Cardiac fibroblast (primary cell): ENCODE measurements at places on chromosomes 6 and 20.

DNA sequence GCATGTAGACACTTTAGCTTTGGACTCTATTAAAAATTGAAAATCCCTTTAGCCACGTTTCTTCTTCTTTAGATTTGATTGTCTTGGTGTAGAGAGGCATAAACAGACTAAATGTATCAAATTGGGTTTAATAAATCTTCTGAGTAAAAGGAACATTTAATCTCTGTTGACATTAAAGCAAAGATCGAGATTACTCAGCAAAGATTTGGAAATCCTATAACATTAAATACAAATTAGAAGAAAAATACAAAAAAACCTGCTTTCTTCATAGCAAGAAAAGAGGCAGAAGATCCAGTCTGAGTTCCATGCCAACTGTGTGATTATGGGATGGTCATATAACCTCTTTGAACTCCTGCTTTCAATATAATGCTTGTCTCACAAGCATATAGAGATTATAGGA, 172.3 kb downstream of the GJA1 start:
- DNase-seq, result no peak

DNA sequence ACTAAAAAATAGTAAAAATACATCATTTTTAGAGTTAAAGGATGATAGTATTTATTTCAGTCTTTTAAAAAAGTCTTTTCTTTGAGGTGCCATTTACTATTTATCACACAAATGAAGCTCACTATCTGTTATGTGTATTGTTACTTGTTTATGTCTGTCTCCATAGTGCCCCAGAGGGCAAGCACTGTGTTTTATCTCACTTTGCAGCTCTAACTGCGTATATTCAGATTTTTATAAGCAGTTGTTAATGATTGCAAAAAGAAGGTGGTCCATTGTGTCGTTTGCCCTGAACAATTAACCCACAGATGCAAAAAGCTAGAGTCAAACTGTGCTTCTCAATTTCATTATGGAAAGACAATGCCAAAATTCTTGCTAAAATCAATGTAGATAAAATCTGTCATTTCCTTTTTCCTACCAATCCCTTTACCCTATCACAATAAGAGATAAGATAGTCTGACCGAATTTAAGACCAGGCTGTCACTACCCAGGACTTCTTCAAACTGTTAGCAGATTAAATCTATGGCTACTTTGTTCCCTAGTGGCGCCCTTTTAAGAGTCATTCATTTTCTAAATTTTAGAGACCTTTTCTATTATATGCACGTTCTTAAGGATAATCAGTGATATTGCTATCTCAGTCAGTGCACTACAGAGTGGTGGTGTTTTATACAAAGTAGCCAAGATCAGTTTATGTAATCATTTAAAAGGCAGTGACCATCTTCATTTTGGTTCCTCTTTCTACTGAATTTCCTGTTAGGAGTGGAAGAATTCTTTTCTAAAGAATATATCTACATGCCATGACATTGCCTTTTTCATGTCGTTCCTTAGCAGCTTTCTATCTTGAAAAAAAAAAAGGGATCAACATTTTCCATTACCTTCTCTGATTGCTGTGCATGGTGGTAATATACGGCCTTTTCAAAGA, 133.1 kb upstream of the PRDM1 start:
- DNase-seq, result no peak

GRCh38 chr20:641516-641875, 11.5 kb downstream of the SRXN1 start:
- no peak for DNase-seq

GRCh38 chr20:35616465-35617396, 1.1 kb downstream of the SPAG4 start:
- peak; percentile 100 for DNase-seq

DNA sequence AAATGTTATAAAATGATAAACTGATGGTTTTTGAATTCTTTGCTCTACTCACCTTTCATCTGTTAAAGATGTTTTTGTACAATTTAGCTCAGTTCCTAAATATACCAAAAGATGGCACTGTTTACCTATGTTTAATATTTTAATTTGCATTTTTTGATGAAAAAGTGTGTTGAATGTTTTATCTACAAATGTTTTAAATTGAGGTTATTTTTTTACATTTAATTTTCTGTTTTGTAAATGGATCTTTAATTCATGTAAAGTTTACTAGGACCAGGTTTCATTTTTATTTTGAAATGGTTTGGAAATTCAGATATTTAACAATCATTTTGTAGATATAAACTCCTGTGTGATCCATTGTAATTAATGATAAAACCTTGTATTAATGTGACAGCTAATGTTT, 30.0 kb downstream of the CDKAL1 start:
- DNase-seq, result peak; percentile 61

- no peak for DNase-seq
Observed at GRCh38 chr6:15849395-15849794, 186.6 kb upstream of the DTNBP1 start.

DNA sequence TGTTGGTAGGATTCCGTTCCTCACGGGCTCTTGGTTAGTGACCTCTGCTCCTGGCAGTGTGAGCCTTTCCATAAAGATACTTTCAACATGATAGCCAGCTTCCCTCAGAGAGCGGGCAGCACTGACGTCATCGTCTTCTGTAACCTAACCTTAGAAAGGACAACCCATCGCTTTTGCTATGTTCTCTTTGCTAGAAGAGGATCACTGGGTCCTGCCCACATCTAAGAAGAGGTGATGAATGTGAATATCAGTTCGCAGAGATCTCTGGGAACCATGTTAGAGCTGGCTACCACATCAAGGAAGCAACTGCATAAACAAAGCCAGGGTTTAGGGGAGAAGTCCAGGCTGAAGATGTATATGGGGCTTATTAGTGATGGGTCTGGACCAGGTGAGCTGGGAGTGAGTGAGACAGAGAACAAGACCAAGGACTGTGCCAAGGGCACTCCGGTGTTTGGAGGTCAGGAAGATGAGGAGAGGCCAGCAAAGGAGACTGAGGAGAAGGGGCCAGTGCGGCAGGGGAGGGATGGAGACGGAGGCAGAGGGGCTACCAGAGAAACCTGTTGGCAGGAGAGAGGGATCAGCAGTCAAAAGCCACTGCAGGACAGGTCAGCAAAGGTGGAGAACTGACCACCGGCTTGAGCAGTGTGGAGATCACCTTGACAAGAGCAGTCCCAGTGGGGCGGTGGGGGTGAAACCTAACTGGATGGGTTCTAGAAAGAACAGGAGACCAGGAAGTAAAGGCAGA, 39.7 kb downstream of the PIM1 start:
- DNase-seq, result no peak

DNA sequence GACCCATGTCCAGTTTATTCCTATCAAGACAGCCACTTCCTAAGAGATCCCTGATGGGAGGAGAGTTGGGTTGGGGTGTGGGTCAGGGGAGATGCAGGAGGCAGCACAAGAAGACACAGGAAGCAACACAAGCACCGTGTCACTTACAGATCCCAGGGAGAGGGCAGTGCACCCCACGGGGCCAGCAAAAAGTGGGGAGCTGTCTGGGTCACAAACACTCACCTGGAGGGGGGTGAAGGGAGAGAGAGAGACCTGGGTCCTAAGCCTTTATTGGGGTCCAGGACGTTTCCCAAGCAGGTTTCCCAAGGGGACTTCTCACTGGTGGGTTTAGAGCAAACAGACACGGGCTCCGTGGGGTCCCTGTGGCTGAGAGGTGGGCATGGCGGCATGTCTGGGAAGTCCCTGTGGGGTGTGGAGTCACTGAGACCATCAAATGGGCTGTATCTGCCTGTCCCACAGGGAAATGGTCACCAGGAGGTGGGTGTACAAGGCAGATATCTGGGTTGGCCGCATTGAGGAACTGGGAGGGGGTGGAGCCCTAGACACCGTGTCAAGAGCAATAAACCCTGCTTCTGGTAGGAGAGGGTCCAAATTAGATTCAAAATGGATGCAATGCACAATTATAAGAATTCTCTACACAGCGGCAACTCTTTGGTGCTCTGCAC, 1.6 kb upstream of the CD93 start:
- no peak for DNase-seq

DNA sequence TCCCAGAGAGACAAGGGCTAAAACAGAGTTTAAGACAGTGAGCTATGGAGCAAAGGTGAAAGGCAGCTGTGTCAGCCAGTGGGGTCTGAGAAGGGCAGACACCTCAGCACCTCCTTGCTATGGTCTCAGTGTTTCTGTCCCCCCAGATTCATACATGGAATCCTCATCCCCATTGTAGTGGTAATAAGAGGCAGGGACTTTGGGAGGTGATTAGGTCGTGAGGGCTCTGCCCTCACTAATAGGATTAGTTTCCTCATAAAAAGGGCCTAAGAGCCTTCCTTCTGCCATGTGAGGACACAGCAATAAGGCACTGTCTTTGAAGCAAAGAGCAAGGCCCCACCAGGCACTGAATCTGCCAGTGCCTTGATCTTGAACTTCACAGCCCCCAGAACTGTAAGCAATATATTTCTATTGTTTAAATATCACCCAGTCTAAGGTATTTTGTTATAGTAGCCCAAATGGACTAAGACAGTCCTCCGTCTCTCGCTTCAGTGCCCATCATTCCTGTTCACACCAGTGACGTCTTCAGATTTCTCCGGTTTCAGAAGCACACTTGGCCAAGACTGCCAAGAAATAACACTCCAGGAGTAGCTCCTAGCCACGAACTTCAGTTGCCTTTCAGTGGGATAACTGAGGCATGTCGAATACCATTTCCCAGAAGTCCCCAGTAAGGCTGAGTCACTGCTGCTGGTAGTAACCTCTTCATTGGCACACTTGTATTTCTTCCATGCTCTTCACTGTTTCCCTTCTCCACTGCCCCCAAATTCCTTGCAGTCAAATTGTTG, 32.8 kb downstream of the SLC13A3 start:
- no peak for DNase-seq

DNA sequence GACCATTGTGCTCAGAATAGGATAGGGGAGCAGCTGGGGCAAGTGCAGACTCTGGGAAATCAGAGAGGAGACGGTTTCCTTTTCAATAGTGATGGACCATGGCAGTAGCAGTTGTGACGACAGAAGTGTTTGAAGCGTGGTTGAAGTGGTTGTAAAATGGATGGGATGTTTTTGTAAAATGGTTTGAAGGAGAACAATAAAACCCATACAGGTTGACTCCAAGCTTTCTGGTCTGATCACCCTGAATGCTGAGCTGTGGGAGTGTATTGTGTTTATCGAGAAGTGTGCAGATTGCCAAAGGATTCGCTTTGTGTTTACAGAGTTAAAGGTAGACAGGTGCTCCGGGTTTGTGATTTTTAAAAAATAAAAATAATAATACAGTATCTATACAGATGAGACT, 255.2 kb upstream of the SULF2 start:
- DNase-seq, result no peak

DNA sequence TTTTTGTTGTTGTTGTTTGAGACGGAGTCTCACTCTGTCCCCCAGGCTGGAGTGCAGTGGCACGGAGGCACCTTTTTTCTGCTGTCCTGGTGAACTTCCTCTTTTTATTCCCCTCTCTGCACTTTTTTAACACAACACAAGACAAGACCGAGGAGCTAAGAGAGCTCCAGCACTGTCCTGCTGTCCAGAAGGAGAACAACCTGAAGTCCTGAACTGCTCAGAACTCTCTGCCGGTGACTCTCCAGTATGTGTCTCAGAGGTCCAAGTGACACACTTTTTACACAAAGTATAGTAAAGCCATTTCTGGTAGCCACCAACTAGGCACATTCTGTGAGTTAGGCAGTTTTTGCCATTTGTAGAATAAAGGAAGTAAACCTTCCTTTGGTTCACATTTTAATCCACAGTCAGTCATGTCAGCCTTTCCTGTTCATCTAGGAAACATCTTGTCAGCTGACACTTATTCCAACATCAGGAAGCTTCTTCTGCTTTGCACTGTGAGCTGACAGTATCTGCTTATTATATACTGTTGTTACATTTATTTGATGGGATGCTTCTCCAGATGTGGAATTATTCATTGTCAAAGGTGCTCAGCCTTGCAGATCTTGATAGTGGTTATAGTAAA, 28.1 kb upstream of the TXNDC5 start:
- no peak for DNase-seq

- DNase-seq, result peak; percentile 91
Observed at GRCh38 chr6:113632220-113632864, 224.8 kb upstream of the MARCKS start.

- DNase-seq, result no peak
Observed at GRCh38 chr6:20236909-20237600, 24.8 kb upstream of the MBOAT1 start.

- peak; percentile 44 for DNase-seq
Observed at GRCh38 chr6:14765106-14765505, 480.8 kb upstream of the JARID2 start.
